NCI-H510A treated with DMSO at 0.1 percent for 48 hours (cell line): ENCODE measurements at places on chromosomes 2 and 18.

DNA sequence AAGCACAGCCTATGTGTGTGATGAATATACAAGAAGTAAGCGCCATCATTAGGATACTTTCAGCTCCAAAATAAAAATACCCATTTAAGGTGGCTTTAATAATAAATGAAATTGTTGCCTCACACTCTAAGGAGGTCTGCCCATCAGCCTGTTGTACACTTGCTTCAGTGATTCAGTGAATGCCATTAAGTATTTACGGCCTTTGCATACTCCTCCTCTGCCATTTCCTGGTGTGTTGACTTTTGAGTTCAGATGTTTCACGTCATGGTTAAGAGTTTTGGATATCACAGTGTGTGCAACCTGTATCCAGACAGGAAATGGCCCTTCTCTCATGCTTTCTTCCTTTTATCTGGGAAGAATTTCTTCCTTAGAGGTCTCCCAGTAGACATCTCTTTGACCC lies 38.6 kb upstream of the SNORC start:
- no peak for DNase-seq

DNA sequence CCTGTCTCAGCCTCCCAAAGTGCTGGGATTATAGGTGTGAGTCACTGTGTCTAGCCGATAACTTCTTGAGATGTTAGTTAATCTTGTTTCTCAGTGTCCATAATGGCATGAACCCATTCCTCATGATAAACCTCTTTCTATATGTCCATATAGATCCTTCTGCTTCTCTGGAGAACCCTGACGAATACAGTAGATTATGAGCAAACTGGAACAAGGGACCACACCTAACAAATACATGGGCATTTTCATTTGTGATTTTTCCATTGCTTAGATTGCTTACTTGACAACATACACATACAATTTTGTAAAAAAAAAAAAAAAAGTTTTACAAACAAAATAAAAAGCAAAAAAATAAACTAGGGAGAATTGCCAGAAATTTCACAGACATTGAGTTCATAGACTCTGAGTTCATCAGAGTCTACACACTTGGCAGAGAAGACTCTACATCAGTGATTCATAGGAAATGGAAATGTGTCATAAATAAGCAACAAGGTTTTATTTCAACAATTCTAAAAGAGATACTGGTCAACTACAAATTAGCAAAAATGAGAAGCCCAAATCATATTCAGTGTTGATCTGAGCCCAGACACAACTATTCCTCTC lies 96.7 kb downstream of the GALR1 start:
- DNase-seq = no peak

DNA sequence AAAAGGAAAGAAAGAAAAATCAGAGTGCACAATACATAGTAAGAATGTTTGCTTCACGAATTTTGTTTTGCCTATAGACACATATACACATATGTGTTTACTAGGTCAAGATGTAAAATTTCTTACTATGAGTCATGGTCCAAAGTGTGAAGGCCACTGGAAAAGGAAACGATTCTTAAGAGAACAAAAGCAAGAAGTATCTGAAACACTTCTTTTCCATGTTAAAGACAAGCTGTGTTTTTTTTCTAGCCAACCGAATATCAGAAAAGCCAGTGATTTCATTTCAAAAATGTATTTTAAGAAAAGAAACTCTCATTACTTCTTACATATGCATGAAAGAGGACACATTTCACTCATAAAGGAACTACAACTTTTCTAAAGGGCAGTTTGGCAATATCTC lies 24.9 kb downstream of the PECR start:
- DNase-seq = no peak

DNA sequence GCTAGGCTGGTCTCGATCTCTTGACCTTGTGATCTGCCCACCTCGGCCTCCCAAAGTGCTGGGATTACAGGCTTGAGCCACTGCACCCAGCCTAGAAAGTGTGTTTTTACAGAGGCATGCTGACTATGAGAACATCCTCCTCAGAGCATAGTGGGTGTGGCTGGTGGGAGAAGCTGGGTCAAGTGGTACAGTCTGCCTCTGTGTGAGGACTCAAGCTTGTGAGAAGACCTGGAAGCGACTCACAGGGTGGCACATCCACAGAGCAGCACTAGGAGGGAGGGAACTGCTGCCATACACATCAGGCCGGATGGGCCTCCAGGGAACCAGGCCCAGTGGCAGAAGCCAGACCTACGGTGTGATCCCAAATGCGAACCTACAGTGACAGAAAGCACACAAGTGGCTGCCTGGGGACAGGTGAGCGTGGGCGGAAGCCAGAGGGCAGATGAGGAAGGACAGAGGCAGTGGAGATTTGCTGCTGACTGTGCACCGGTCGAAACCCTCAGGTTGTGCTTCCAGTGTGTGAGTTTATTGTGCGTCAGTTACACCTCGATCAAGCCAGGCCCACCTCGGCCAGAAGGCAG lies 8.9 kb downstream of the ARHGEF4 start:
- DNase-seq = peak; percentile 2

GRCh38 chr2:82728090-82728489 lies 1731.0 kb downstream of the SUCLG1 start:
- DNase-seq = no peak

DNA sequence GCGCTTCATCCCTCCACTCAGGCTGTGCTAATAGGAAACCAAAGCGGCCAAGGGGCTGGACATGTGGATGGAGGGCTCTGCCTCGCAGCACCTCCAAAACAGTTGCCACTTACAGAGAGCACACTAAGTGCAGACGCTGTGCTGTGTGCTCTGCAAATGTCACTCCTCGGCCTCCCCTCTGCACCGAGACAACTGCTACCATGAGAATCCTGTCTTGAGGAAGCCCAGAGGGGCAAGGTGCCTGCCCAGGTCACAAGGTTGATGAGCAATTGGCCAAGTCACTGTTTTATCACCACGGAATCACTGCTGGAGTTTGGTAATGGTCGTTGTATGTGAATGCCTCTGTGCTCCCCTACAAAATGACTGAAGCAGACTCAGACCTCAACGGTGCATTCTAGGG lies 132.2 kb downstream of the SEPTIN10 start:
- DNase-seq = no peak

DNA sequence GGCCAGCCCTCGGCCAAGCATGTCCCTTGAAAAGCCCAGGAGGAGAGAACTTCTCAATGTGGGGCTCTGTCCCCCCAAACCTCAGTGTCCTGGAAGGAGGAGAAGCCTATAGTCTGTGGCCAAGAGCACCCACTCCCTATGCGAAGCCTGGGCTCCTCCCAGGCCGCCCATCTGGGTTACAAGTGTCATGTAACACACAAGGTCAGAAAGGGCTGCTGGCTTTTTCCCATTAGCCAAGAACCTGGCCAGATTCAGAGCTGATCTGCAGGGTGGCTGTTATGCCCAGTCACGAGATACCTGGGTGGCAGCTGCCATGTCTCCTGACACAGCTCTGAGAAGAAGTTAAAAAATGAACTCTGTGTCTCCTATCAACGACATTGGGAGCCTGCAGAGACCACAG lies 170.7 kb downstream of the TNS1 start:
- no peak for DNase-seq

DNA sequence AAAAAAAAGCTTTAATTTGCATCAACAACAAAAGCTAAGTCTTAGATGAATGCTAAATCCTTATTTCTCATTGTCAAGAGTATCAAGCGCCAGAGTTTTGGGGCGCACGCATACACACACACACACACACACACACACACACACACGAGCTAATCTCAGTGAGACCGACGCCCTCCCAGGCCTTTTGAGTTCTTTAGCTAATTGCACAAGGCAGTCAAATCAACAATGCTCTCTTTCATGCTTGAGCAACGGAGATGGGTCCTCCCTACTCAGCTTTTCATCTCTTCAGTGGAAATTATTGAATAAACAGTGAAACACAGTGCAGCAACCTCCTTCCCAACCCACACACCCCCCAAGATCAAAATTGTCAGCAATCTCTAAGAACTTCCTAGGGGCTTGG lies 19.2 kb downstream of the GKN1 start:
- DNase-seq = no peak

DNA sequence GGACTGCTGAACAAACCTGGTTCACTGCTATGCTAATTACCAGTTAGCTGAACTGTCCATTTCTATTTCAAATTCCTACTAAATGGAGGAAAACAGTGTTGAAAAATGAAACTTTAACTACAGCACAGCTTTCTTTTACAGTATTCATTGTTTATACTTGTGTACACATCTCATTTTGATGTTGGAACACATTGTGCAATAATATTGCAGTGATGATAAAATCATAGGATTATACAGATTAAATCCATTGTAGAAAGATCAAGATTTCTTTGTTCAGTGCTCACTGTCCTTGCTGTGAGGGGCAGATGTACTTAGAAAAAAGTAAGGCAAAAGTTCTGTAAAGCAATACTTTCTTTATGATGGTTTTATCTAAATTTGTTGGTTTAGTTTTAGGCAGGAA lies 1055.1 kb downstream of the LRP1B start:
- no peak for DNase-seq

- DNase-seq = no peak
Measured at GRCh38 chr2:12754643-12755042, 37.9 kb downstream of the TRIB2 start.

DNA sequence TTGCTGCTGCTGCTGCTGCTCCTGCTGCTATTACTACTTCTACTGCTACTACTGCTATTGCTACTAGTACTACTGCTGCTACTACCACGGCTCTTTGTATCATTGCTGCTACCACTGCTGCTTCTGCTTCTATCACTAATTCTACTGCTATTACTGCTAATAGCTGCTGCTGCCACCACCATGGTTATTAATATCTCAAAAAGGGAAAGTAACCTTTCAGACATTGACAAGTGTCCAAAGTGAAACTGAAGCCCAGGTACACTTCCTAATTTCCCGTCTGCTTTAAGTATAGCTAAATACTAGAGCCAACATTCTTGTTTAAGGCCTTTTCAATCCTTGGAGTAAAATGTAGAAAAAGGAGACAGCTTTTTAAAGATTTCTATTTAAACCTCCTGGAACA lies 45.4 kb upstream of the EHBP1 start:
- DNase-seq = no peak

GRCh38 chr18:69998523-69998987 lies 50.9 kb upstream of the CD226 start:
- DNase-seq = no peak

- no peak for DNase-seq
Measured at GRCh38 chr18:51519571-51519970, 322.1 kb upstream of the MEX3C start.

DNA sequence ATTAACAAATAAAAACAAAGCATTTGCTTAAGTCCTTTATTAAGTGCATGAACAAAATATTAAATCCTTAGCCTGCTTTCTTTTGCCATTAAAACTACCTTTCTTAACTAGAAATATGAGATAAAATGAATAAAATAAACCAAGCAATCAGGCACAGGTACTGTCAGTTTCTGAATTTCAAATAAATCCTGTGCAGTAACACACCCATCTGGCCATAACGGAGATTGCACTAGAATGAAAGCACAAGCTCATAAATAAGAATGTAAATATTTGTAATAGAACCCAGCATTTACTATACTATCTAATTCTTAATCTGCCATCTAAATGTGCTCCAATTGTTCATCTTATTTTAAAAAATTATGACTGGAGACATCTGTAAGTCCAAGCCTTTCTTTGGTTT lies 31.9 kb downstream of the PRKRA start:
- peak; percentile 80 for DNase-seq

GRCh38 chr2:198700319-198700718 lies 757.4 kb downstream of the SATB2 start:
- DNase-seq = peak; percentile 23

- DNase-seq = no peak
Measured at GRCh38 chr18:12770469-12771219, 67.8 kb downstream of the PSMG2 start.

GRCh38 chr2:238136820-238137537 lies 1.5 kb upstream of the KLHL30 start:
- no peak for DNase-seq

- DNase-seq = no peak
Measured at GRCh38 chr18:32259553-32259952, 69.7 kb downstream of the MEP1B start.
